ENCODE measurements at places on chromosomes 1 and 21.

GRCh38 chr1:115073298-115074087 lies 15.8 kb downstream of the TSPAN2 start:
- DNase-seq = peak; percentile 33

GRCh38 chr1:7478142-7478790 lies 292.8 kb upstream of the VAMP3 start:
- DNase-seq = no peak

GRCh38 chr1:103365860-103366569 lies 159.5 kb upstream of the RNPC3 start:
- DNase-seq = no peak

DNA sequence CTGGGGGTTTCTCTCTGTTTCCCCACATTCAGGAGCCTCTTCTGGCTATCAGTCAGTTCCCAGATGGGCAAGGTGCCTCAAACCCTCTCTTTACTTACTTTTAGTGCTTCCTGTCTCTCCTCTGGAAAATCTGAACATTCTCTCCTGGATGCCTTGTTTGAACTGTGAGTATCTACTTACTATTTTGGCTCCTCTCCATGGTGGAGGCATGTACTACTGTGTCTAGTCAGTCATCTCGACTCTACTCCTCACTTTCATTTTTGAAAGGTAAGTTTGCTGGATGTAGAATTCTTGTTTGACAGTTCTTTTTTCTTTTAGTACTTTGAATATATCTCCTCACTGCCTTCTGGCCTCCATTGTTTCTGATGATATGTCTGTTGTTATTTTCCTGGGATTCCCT lies 70.9 kb upstream of the FAM78B start:
- no peak for DNase-seq

DNA sequence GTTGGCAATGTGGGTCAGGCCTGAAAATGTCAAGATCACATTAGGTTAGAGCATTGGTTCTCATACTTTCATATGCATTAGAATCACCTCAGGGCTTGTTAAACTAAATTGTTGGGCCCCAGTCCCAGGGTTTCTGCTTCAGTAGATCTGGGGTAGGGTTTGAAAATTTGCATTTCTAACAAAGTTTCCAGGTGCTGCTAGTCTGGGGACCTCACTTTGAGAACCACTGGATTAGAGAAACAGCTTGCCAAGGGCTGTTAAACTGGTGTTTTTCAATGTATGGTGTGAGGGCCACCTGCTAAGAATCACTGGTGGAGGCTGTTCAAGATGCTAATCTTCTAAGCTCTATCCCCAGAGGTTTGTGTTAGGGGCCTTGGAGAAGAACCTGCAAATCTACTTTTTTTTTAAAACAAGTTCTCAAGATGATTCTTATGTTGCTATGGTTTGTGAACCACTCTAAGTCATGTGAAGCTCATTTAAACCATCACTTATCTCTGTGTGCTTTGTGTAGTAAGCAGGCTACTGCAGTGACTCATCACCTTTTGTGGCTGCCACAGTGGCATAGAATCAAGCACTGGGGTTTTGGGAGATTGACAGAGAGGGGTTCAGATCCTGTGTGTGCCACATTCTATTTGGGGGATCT lies 152.2 kb downstream of the S1PR1 start:
- DNase-seq = no peak

- peak; percentile 89 for DNase-seq
Measured at GRCh38 chr1:100713626-100714025, 5.9 kb upstream of the VCAM1 start.

Data from PC-9 (cell line).